ENCODE measurements at places on chromosomes 1 and 21.
A peak's percentile ranks its signal among the peaks of the same experiment; 100 is the strongest.

GRCh38 chr1:197890936-197891335 lies 11.5 kb upstream of the C1orf53 start:
- no peak for DNase-seq

DNA sequence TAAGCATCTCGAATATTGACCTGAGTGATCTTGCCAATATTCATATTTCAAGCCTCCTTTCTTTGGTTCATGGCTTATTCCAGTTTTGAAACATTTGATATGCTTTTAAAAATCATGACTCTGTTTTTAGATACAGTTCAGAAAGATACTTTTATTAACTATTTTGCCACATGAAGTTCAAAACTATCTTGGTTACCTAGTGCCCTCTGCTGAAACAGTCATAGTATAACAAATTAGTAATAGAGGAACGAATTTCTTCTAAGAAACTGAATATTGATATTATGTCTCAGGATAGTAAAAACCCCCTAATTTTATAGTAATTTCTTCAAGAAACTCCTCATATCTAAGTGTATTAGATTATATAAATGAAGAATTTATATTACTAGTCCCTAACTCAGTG lies 52.6 kb upstream of the RC3H1 start:
- DNase-seq, result no peak

- DNase-seq, result no peak
Observed at GRCh38 chr1:31775210-31775999, 11.3 kb upstream of the ADGRB2 start.

DNA sequence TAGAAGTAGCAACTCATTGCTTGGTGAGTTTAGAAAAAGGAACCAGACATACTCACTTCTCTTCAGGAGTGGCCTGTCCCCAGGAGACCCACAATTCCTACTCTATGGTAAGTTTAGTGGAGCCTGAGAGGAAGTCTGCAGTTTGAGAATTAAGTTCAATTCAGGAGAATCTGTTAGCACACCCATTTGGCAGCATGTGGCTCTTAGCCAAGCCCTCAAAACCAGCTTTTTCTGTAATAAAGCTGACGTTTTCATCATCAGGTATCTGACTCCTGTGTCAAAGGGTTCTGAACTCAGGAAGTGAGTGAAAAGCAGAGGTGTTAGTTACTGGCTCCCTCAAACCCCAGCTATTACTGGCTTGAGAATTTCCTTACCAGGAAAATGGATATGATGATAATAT lies 20.4 kb upstream of the RGS16 start:
- DNase-seq, result no peak

DNA sequence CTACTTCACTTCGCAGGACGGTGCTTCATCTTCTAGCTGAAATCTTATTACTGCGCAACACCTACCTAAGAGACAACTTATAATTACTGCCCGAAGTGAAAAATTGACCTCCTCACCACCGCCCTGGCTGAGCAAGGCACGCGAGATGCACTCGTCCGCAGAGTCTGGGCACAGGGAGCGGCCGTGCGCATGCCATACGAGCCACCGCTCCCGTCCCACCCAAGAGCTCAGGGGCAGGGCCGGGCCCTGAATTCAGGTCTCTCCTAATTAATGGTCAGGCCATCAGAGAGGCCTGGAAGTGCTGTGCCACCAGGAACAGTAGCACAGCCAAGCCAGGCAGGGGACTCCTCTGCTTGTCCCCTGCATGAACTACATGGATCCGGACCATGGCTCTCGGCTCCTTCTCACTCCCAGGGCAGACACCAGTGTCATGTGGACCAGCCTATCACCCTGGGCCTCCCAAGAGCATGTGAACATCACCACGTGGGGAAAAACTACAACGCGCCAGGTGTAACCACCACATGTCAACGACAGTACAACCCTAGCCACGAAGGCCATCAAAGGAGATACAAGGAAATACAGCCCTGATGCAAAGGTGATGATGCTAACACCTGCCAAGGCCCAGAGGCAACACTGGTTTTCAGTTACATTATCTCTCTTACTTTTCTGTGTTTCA lies 11.5 kb downstream of the RIPK4 start:
- no peak for DNase-seq

DNA sequence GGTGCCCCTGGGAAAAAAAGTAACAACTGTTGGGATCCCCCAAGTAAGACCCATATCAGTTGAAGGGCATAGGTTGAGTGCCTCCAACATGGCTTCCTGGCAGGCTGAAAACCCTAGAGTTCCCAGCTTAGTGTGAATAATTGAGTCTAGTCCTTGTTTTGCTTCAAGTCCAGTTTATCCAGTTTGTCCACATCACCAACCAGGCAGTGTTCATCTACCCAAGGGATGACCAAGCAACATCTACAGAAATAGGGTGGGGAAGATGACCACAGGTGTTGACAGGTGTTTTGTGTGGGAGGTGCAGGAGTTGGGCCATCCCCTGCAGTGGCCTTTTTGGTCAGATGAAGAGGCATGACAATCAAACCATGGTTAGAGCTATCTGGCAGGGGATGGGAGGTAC lies 54.3 kb upstream of the ERO1B start:
- no peak for DNase-seq

DNA sequence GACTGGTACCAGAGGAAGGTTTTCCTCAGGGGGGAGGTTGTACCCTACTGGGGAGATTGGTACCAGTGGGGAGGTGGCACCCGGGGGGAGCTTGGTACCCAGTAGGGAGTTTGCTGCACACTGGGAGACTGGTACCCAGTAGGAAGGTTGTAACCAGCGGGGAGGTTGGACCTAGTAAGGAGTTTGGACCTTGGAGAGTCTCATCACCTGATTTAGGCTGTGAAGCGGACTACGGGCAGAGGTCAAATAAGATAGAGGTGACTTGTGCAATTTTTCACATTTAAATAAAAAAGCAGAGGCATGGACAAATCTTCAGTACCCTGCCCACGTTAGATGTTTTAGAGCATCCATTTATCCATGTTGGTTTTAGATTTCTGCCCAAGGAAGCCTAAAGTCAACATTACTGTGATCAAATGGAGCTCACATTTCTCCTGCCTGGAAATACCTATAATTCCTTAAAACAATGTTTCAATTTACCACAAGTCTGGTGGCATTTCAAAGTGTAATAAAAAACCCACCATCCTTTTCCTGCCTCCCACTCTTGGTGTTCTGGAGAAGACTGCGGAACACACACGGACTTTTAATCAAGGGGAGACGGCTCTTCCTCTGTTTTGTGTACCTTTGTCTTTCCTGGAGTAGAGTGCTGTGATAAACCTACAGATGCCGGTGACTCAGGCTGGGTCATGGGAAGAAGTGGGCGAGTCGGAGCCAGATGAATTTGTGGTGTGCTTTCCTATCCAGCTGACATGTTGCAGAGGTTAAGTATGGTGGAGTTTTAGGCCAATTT lies 36.2 kb upstream of the MRPS6 start:
- no peak for DNase-seq

DNA sequence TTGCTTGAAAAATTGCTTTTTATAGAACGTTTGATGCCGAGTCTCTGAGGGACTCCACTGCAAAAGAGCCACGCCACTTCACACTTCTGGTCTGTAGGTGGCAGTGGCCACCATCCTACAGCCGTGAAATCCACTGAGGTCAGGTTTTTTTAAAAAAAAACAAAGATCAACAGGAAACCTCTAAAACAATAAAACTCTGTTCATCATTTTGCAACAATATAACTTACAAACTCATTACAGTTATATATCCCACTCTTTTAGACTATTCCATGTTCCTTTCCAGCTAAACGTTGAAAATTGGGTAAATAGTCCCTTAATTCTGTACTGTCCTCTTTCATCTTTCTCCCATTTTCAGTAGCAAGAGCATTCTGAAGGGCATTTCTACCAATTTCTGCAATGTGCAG lies 64.6 kb upstream of the FMN2 start:
- DNase-seq, result no peak

DNA sequence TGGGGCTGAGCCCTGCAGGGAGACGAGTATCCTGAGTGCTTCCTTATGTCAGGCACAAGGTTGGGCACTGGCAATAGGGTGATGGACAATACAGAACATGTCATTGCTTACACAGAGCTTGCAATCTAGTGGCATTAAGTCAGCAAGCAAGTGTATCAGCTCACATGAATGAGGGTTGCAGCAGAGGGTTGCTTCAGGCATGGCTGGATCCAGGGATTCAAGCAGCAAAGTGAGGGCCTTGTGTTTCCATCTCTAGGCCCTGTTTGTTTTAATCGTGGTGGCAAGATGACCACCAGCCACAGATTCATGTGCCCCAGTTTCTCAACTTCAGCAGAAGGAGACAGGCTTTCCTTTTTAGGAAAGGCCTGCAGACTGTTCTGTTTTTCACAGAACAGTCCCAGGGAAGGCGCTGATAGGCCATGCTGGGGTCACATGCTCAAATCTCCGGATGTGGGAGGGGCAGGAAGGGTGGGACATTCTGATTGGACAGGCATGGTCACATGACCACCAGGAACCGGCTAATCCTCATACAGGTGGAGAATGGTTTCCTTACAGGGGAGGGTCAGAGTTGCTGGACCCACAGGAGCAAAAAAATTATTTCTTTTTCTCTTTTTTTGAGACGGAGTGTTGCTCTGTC lies 14.4 kb downstream of the PLOD1 start:
- peak; percentile 5 for DNase-seq

DNA sequence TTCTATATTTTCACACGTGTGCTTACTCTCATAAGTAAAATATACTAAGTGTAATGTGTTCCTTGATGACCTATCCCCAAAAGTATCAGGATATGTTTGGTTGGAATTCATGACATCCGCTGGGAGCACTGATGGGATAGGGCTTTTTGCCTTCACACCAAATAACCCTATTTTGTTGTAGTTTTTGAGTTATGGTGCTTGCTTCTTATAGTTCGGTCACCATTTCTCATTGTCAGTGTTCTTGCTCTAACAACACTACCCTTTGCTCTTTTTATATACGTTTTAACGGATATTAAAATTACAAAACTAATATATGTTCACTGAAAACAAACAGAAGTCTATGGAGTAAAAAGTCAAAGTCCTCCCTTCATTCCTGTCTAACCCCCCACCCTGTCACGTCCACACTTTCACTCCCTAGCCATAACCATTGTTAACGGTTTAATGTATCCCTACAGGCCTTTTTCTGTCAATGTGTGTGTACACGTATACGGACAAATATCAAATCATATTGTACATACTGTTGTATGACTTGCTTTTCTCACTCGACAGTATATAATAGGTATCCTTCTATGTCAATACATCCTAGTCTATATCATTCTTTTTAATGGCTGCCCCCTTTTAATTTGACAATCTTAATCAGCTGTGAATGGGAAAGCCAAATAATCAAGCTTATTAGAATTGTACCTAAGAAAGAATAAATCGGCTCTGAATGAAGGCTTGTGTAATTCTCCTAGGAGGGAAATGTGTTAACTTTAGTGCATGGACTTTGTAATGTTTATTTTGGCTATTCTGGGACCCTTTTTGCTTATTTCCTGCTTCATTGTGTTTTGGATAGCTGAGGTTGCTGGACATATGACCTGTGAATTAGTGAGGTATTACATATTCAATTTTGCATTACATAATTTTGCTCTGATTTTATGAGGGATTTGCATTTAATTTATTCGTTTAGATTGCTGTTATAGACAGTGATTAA lies 3.5 kb upstream of the RNF220 start:
- DNase-seq, result no peak

- DNase-seq, result no peak
Observed at GRCh38 chr1:113684153-113684541, 75.1 kb downstream of the PHTF1 start.

- DNase-seq, result no peak
Observed at GRCh38 chr1:234779160-234779538, 169.2 kb upstream of the IRF2BP2 start.

DNA sequence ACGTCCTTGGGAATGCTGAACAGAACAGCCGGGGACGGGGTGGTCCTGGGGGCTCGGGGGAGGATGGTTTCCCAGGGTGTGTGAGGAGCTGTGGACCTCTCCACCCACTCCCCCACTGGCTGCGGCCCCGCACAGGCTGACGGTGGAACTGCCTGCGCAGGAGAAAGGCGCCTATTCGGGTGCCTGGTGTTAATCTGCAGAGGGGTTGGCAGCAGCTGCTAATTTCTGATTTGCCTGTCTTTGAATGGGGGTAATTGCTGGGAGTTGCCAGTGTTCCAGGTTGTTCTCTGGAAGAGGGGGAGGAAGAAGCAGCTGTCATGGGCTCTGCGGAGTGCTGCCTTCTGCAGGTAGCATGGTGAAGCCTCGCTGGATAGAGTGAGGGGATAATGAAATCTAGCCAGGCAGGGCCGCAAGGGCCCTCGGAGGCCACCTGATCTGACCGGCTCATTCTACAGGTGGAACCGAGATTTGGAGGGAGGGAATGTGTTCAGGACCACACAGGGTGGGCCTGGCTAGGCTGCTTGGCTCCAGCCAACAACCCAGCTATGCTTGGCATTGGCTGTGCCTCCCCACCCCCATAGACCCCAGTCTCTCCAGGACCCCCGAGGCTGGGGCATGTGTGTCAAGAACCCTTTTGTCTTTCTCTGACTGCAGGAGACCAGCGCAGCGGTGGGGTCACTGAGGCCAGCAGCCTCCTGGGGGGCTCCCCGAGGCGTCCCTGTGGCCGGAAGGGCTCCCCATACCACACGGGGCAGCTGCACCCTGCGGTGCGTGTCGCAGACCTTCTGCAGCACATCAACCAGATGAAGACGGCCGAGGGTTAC lies 67.1 kb downstream of the PTPRU start:
- no peak for DNase-seq

GRCh38 chr1:60173729-60174505 lies 100.3 kb upstream of the C1orf87 start:
- no peak for DNase-seq

GRCh38 chr1:68202239-68202832 lies 30.0 kb downstream of the WLS start:
- DNase-seq, result no peak

DNA sequence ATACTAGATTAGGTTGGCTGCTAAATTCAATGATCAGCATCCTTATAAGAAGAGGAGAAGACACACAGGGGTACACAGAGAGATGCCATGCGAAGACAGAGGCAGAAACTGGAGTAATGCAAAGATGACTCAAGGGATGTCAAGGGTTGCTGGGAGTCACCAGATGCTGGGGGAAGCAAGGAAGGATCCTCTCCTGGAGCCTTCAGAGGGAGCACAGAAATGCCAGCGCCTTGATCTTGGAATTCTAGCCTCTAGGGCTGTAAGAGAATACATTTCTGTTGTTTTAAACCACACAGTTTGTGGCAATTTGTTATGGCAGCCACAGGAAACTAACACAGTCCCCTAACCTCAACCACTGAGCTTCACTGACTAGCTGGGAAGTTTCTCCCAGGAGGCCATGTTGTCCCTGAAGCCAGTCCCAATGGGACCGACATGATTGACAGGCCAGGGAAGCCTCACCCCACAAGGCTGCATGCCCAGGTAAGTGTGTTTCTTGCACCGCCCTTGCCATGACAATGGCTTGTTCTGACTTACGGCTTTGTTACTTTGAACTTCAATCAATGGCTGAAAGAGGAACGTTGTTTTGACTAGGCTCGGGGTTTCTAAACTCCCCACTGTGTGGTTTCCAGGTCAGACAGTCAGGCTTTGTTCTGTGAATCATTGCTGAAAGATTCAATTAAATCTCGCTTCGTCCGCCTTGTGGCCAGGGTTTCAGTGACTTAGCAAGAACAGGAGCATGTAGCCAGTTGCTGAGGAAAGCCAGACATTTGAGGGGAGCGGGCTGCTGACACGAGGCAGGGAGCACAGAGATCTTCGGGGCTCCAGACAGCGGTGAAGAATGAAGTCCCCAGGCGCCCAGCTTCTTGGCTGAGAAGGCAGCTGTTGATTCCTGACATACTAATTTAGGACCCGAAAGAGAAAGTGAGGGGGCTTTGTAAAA lies 62.3 kb downstream of the RUNX1 start:
- DNase-seq, result peak; percentile 60

GRCh38 chr1:18072066-18072465 lies 35.5 kb upstream of the IGSF21 start:
- no peak for DNase-seq
